ENCODE measurements at places on chromosomes 13 and 19.

DNA sequence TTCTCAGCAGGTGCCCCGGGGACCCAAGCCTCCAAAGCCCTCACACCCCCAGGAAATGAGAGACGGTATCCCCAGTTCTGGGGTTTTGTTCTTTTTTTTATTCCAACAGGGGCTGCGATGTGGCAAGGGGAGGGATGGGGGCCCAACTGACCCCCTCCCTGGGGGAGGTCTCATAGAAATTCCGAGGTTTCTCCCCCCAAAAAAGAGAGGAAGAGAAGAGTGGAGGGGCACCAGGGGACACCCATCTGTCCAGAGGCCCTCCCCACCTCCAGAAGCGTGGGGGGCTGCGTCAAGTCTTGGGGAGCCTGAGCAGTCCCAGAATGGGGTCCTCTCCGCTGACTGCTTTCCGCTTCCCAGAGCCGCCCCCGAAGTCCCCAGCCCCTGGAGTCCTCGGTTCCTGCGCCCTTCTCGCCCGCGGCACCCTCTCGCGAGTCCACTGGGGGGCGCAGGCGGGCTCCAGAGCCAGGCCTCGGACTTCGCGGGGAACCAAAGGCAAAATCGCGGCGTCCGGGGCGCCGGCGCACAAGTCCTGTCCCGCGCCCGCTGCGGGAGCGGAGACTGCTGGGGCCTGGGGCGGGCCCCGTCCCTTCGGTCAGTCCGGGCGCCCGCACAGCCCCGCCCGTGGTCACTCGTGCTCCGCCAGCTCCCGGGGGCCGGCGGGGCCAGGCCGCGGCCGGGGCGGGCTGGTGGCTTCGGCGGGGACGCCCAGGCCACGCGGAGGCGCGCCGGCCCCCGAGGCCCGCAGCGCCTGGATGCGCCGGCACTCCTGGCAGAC lies 4.4 kb upstream of the ATP1A3 start:
- DNase-seq = peak; percentile 81

DNA sequence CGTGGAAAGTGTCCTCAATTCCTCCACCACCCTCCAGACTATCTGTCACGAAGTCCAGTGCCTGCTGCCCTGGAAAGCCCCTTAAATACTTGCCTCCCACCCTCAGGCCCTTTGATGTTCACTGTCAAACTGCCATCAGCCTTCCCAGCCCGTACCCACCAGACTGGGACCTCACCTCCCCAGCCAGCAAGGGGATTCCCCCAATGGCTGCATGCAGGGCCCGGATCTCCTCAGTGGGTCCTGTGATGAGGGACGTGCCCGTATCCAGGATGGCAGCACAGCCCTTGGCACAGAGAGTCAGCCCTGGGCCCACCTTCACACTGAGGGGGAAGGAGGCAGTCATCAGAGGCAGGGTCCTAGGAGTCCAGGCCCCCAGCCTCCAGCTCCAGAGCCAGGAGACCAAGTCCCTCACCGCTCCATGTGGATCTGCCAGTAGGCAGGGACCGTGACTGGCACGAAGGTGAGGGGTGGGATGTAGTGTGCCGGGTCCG lies 6.1 kb downstream of the NAPSA start:
- DNase-seq = no peak

- DNase-seq = no peak
Observed at GRCh38 chr13:74200081-74200480, 65.9 kb upstream of the KLF12 start.

GRCh38 chr13:43687038-43687437 lies 99.7 kb downstream of the ENOX1 start:
- DNase-seq = no peak

DNA sequence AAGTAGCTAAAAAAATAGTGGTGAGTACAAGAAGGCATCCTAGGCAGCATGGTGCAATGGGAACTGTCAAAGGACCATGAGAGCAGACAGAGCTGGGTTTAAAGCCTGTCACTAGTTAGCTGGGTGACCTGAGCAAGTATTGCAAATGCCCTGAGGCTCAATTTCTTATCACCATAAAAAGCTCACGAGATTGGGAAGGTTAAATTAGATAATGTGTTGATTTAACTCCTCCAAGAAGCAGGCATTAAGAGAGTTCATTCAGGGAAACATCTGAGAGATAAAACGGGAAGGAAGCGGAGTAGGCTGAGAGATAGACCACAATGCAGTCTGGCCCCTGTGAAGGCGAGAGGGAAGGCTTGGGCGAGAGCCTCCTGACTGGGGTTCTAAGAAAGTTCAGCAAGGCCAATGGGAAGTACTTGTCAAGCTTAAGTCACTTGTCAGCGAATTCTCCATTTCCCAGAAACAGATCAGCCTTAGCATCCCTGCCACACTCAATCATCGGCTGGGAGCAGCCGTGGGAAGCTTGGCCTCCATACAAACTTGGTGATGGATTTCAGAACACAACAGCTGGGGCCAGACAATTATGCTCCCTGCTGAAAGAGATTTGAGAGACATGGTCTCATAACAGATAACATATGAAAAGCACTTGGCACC lies 105.5 kb downstream of the POU4F1 start:
- DNase-seq = no peak

DNA sequence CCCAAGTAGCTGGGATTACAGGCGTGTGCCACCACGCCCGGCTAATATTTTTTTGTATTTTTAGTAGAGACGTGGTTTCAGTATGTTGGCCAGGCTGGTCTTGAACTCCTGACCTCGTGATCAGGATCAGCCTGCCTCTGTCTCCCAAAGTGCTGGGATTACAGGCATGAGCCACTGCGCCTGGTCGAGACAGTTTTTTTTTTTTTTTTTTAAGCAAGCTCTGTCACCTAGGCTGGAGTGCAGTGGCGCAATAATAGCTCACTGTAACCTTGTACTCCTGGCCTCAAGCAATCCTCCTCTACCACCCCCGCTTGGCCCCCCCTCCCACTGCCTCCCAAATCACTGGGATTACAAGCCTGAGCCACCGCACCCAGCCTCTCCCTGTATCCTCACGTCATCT lies 6.4 kb upstream of the MAP2K7 start:
- no peak for DNase-seq

DNA sequence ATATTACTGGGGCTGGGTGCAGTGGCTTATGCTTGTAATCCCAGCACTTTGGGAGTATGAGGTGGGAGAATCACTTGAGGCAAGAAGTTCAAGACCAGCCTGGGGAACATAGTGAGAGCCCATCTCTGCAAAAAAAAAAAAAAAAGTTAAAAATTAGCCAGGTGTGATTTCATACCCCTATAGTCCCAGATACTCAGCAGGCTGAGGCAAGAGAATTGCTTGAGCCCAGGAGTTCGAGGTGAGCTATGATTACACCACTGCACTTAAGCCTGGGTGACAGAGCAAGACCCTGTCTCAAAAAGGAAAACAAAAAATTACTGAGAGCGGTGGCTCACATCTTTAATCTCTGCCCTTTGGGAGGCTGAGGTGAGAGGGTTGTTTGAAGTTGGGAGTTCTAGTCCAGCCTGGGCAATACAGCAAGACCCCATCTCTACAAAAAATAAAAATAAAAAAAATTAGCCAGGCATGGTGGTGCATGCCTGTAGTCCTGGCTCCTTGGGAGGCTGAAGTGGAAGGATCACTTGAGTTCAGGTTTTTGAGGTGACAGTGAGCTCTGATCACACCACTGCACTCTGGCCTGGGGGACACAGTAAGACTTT lies 87.5 kb downstream of the ZMYM2 start:
- DNase-seq = no peak

DNA sequence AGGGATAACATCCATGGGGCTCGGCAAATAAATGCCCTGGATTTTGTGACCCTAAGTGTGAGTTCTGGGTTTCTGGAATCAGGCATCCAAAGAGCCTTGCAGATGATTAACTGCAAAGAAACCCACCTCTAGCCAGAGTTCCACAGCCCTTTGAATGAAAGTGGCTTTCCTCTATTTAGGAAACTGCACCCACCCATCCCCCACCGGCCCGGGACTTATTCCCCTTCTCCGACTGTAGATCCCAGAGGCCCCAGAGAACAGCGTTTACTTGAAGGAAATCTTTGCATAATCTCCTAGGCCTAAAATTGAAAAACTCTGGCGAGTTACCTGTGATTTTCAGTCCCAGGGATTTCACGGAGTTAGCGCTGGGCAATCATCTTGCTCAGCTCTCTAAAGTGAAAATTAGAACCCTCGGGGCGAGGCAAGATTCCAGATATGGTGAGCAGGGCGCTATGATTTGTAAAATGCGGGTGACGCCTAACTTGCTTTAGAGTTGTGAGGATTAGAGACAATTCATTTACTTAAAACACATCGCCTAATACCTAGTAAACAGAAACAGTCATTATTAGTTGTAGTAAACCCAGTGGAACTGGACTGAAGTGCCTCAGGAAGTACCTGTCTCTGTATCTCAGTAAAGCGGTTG lies 9.4 kb downstream of the URAD start:
- DNase-seq = no peak

DNA sequence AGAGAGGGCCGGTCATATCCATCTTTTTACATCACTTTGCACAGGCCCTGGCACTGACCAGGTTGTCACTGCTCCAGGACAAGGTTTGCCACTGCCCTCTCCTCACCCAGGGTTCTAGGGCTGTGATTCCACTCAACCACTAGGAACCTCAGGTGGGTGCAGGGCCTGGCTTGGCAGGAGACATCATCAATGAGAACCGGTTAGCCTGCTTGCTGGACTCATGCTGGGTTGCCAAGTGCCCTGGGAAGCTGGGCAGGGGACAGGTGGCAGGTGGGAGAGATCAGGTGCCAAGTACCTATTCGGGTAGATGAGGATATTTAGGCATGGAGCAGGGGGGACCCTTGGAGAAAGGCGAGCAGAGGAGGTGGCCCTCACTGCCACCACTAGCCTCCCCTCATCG lies 4.2 kb upstream of the CERS4 start:
- no peak for DNase-seq

DNA sequence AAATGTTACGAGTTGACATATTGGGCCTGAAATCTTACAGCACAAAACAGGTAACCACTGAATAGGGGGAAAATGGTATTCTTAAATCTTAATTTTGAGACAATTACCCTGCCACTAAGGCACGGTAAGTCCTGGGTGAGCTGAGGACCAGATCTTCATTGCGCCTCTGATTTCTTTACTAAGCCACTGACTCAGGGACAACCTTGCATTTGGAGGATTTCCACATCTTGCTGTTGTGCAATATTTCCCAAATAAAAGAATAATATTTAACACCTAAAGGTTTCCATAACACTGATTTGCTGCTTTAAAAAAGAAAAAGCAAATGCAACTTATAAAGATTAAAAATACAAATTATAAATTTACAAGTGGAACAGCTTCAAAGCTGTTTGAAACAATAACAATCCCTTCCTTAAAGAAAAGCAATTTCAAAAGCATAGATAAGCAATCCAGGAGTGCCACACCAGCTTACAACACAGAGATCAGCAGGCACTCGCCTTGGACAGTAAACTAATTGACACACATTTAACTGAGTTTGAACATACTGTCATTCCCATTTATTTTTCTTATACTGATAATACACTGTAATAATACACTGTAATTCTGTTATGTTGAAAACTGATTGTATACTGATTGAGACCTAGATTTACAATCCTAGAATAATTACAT lies 79.6 kb upstream of the DOCK9 start:
- no peak for DNase-seq

DNA sequence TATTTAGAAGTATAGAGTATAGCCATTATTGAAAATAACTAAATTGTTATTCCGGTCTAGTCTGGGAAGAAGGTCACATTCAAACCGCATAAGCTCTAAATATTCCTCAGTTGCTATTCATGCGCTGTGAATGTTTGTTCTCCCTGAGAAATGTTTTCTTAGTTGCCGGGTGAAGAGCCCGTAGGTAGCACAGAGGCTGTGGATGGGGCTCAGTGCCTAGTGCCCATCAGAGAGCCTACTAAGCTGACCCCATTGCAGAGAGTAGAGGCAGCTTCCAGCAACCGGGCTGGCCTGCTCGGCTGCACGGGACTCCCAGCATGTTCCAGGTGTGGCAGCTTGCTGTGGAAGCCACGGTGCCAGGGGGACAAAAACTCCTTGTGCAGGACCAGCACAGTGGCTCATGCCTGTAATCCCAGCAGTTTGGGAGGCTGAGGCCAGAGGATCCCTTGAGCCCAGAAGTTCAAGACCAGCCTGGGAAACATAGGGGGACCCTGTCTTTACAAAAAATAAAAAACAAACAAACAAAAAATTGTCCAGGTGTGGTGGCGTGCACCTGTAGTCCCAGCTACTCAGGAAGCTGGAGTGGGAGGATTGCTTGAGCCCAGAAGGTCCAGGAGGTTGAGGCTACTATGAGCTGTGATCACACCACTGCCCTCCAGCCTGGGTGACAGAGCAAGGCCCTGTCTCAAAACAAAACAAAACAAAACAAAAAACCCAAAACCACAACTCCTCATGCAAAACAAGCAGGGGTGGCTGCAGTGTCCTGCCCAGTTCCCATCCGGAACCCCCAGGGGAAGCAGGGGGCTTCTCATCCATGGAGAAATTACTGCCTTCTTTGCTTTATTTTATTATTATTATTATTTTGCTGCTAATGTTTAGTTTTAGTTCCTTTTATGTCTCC lies 82.5 kb downstream of the KCTD15 start:
- no peak for DNase-seq

- DNase-seq = no peak
Observed at GRCh38 chr19:56842412-56842811, 1.9 kb upstream of the PEG3 start.

- DNase-seq = no peak
Observed at GRCh38 chr13:47859165-47859564, 141.9 kb downstream of the SUCLA2 start.

- DNase-seq = no peak
Observed at GRCh38 chr13:28626266-28626665, 32.7 kb upstream of the POMP start.

DNA sequence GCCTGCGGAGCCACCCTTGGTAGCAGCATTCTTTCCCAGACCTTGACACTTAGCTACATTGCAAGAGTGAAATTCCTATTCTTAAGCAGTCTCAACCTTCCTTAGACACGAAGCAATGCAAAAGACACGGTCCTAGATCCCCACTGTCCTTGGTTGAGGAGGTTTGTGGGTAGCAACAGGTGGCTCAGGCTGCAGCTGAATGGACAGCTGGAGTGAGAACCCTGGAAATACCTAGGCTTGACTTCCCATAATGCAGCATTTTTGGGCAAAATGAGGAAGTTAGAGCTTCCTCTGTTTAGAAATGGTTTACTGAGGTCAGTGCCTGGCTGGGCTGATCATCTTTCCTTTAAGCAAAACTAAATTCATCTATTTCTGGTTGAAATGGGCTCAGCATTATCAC lies 296.6 kb downstream of the RFC3 start:
- DNase-seq = no peak

DNA sequence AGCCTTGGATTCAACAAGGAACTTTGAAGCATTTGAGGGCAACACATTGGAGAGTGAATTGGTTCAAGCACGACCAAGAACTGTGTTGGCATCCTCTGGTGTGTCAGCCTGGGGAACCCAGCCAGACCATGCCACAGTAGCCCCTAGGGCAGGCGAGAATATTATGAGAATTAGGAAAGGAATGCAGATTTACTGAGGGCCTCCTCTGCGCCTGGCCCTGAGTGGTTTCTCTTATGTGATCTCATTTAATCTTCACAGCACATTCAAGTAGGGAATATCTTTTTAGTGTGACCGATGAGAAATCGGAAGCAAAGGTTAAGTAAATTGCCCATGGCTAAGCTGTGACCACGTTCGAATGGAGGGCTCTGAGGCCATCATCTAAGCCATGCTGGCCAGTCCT lies 15.3 kb upstream of the ERICH6B start:
- DNase-seq = no peak

All from endothelial cell (in vitro differentiated cells).